ENCODE measurements at places on chromosomes 2 and 18.

DNA sequence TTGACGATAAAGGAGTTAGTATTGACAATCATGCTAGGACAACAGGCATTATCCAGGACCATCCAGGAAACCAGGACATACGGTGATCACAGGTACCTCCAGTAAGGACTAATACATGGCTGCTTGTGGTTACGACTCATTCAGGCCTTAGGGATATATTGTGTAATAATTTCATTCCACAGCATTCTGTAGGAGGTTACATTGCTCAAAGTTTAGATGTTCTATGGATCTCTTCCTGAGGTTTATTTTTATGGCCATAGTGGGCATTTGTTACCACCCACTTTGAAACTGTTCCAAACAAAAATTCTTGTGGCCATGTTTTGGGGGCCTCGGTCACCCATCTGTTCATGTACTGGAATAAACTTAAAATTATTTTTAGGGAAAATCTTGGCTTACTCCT, 431.6 kb downstream of the METTL4 start:
- DNase-seq = no peak

DNA sequence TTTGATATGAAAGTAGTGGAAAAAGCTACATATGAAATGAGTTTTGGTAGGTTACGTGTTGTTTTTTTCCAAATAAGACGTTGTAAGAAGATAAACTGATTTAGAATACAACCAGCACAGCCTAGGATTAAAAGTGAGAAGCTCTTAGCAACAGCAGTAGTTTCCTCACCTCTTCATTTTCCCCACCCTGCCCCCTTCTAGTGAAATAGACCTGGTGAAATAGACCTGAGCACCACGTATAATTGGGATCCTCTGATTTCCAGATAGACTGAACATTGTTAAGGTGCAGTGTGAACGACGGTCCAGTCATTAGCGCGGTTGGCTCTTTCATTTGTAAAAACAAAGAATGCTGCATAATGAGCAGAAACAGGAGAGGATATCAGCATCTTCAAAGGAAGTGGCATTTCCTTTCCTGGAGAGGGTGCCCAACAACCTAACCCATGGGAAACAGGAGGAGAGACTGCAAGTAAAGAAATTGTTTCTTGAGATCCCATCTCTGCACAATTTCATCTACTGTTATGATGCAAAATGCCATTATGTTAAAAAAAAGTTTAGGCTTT, 114.3 kb downstream of the FIGN start:
- DNase-seq = no peak

GRCh38 chr2:46493971-46494250, 14.5 kb downstream of the TMEM247 start:
- no peak for DNase-seq

DNA sequence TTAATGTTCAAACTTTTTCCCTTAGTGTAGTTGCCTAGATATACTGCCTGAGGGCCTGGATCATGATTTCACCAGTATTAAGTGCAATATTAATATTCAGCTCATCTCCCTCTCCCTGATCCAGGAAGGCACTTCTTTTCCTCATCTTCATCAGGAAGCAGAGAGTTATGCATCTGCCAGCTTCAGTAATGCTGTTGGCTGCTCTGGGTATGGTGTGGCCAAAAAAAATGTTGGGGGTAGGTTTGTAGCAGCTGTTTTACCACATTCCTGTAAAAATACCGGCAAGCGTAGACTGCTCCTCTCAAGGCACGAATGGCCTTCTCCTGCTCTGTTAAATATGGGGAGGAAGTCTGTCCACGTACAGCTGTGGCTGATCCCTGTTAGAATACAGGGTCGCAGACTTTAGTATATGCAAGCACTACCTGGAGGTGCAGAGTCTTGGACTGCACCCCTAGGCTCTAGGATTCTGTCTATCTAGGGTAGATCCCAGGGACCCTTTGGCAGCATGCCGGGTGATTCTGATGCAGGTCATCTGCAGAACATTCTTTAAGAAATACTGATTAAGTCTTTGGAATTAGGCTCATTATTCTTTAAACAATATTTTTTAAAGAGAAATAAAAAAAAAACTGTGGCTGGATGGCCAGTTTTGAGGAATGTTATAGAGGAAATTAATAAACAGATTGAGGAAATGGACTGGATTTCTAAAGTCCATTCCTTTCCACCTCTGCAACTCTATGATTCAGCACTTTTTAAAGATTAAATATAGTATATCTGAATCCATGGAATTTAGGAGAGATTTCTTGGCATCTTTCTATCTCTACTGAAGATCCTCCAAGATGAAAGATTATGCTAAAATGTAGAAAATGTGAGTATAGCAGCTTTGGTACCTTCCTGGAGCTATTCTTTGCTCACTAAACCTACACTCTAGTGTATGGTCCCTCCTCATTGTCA, 21.0 kb upstream of the GLS start:
- DNase-seq = no peak

DNA sequence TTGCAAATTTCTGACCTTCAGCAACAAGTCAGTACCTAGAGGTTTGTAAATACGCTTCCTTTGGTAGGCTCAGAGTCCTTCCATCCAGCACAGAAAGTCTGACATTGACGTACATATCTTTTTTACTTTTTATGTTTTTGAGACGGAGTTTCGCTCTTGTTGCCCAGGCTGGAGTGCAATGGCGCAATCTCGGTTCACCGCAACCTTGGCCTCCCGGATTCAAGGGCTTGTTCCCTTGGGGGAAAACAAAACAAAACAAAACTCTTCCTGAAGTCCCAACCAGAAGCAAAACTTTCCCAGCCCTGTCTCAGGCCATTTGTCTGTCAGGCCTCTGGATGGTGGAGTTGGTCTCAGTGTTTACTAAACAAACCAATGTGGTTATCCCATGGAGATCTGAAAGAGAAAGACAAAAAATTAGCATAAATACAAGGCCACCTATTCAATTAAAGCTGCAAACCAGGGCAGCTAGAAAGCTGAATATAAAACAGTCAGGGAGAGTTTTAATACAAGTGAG, 29.6 kb upstream of the ATL2 start:
- no peak for DNase-seq

DNA sequence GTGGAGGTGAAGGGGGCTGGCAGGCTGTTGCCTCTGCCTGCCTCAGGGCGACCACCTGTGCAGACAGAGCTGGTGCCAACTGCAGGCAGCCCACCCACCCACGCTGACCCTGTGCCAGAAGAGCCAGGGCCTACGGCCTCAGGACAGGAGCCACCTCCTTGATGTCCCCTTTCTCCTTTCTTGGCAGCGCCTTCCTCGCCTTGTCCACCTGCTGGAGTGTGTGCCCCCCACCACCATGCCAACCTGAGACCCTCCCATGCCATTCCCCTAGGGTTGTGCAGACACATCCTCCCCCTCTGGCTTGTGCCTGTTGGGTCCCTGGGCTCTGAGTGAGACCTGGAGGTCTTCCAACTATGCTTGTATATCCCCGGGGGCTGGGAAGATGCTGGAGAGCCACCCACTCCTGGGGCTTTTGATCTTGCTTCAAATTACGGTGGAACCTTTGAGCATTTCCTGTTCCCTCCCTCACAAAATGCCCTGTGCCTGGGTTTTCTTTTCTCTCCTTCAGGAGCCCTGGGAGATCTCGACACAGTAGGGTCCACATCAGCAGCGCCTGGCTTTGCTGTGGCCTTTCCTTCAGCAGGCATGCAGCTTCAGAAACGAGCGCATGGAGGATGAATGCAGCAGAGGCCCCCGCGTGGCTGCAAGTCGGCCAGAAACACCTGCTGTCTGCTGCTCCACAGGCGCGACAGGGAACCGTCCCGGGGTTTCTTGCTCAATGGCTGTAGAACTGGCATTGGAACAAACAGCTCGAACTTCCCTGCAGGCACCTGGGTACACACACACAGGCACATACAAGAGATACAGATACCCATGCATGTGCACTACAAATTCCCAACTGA, 65.9 kb upstream of the SH3RF3 start:
- no peak for DNase-seq

- DNase-seq = peak; percentile 81
These were observed 179.3 kb downstream of the C1D start for GRCh38 chr2:67883316-67884087.

GRCh38 chr18:36718705-36719328, 110.0 kb downstream of the TPGS2 start:
- no peak for DNase-seq

DNA sequence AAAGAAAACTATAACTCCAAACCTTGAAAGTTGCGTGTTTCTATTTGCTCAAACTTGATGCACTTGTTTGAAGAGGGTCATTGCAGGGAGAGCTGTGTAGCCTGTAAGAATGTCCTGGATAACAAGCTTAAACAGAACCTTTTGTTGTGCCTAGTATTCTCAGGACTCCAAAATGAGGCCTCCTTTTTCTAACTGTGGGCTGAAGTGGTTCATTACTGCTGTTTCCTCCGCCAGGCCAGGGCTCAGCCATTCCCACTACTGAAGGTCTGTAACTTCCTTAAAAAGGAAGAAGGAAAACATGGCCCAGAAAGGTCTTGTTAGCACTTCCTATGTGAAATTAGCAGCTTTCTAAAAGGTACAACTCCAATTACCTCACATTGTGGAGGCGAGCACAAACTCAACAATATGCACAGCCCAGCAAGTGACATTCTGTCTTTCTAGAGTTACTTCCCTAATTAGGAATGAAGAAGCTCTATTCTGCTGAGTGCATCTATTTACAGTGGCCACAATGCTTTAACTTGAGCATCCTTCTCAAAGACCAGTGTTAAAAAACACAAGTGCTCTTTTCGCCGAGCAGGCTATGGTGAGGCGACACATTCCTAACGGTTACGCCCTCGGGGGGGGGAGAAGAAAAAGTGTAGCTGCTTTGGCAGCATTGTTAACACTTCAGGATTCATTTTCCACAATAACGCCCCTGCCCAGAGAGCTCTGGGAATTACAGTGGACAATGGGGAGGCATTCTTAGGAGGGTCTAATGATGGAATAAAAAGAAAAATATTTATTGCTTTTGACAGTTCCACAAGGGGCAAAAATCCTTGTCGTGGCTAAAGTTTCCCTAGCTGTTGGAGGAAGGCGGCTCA, 136.9 kb upstream of the SIX3 start:
- no peak for DNase-seq

GRCh38 chr2:75054296-75054695, 95.9 kb downstream of the POLE4 start:
- DNase-seq = no peak

- no peak for DNase-seq
These were observed 73.0 kb upstream of the COPS8 start for GRCh38 chr2:237012577-237013267.

GRCh38 chr2:1731447-1731962, 12.8 kb downstream of the PXDN start:
- no peak for DNase-seq

DNA sequence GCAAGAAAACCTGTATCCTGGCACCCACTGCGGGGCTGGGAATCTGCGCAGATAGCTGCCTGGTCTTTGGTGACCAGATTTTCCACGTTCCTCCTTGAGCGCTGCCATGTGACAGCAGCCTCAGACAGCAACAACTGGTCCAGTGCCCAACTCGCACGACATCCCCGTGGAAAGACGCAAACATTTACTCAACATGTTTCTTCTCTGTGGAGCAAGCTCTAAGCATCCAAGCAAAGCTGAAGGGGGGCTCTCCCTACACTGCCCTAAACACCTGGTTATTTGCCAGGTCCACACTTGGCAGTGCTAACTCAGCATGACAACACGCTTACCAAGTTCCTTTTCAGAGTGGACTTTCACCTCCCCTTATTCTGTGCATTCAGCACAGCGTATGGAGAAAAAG, 11.3 kb downstream of the ZNF516 start:
- no peak for DNase-seq

DNA sequence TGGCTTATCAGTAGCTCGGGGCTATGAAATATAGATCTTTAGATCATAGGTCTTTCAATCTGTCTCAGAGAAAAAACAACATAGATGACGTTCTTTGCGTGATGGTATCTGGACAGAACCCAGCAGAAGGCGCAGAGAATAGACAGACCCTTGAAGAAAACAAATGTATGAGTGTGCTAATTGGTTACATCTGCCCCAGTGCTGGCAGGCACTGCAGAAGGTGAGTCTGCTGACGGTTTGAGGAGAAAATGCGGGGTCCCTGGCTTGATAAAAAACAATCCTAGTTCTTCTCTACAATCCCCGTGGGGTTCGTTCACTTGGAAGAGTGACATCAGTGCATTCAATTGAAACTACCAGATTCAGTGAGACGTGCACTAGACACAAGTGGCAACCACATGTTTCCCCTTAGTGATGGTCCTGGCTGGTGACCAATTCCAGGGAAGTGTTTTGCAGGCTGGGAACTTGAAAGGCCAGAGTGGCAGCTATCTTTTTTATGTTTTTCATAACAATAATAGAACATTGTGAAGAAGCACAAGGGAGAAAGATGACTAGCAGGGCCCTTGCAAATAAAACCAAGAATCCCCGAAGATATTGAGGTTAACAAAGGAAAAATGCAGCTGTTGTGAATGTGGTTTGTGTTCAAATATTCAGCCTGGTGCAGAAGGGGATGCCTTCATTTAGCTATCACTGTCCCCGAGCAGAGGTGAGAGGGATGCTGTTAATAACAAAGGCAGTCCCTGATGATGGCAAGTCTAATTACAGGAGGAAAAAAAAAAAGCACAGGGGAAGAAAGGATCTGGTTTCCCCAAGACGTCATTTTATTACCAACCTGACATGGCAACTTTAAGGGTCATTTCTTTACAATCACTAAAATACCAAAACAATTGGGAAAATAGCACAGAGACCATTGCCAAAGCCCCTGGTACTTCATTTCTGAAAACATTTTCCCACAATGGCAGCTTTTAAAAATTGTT, 337.6 kb upstream of the FIGN start:
- no peak for DNase-seq

DNA sequence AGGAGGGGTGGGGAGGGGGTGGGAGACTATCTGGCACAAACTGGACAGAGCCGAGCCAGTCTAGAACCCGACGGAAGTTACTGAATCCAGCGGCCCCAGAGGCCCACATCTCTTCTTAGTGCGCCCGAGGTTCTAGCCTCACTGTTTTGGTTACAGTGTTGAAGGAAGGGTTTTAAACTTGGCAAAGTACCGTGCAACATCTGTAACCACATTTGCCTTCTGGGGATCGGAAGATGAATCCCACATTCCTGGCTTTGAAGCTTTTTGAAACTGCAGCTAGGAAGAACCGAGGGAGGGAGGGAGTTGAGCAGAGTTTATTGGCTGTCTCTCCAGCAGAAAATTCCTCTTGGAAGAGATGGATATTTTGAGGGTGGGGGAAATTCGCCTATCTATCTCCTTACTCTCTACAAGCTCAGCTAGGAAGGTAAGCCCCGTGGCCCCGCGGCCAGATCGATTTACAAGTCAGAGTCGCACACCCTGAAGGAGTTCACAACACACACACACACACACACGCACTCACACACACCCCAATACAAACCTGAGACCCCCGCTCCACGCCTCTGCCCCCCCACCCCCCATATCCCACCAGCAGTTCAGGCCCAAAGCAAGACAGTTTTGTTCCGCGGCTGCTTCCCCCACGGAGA, 1.0 kb downstream of the ACVR1 start:
- no peak for DNase-seq

GRCh38 chr2:65429786-65430602, 2.4 kb downstream of the SPRED2 start:
- peak; percentile 59 for DNase-seq
